Endothelial cell of umbilical vein (primary cell): ENCODE measurements at places on chromosomes 7 and 10. TPM values are rescaled to one million over a fixed set of nuclear protein-coding genes. Genes with fewer than 3 reads are reported as not detected.

DNA sequence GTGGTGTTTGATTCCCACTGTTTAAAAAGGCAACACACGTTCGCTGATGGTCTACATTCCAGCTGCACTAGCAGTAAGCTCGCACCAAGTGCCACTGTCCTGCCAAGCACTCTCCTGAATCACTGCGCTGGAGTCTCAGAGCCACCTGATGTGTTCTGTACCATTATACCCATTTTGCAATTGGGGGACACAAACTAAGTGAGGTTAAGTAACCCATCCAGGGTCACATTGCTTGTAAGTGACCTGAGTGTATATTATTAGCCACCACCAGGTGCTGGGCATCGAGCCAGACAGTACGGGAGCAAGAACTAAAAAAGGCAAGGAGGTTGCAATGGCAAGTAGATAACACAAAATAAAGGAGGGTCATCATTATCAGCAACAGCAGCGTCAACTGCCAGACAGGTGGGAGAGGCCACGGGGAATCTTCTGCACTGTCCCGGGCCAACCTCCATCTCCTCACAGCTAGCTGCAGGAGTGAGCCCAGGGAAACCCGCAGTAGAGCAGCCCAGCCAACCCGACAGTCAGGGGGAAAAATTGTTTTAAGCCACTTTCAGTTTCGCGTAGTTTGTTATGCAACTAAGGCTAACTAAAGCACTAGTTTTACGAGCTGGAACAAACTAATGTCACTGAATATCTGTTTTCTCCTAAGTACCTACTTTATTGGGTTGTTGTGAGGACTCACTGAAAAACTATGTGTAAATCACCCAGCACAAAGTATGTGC lies 712 bp upstream of the CPVL start:
- DNase-seq = no peak

DNA sequence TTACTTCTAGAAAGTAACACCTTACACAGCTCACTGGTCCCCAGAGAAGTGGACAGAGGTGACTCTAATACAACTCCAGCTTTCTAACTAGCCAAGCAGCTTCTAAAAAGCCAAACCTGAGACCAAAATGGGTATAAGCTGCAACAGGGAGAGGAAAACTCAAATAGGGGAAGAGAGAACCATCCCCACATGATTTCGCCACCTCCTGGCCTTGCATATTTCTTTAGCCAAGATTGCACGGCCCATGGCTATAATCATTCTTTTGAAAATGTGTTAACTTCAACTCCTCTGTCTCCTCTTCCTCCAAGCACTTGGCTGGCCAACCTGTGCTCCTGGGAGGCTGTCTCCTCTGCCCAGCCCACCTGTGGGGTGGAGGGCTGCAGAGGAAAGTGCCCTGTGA lies 28.7 kb downstream of the NUP42 start:
- no peak for DNase-seq

Gene HSPA14
- 15.7 and 18.0 TPM in 2 replicates for total RNA-seq

Gene CPA4
- not detected in 2 replicates for total RNA-seq

Gene EN2
- total RNA-seq = not detected in 2 replicates

- DNase-seq = peak; percentile 82
These were observed 748.4 kb upstream of the PHF14 start for GRCh38 chr7:10225275-10225674.

- DNase-seq = no peak
These were observed 23.7 kb downstream of the MDH2 start for GRCh38 chr7:76071316-76072242.

GRCh38 chr7:75983471-75984129 lies 10.8 kb downstream of the TMEM120A start:
- no peak for DNase-seq

DNA sequence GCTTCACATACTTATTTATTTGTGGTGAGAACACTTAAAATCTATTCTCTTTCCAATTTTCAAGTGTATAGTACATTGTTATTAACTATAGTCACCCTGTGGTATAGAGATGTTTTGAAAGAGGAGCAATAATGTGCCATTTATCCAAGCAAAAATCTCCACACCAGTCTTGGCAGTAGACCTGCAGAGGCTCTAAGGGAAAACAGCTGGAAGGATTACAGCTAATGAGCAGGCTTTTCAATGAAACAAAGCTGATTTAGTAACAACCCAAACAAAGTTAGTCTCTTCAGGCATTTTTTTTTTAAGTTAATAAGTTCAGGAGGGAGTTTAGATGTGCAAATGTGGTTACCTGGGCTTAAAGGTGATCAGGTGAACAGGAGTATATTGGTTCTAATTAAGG lies 101.9 kb downstream of the EVX1 start:
- no peak for DNase-seq

Gene PDK4
- 1.2 and 2.5 TPM in 2 replicates for total RNA-seq

Gene PRLHR
- total RNA-seq = not detected in 2 replicates

Gene DENND11
- 25.9 and 35.0 TPM in 2 replicates for total RNA-seq

DNA sequence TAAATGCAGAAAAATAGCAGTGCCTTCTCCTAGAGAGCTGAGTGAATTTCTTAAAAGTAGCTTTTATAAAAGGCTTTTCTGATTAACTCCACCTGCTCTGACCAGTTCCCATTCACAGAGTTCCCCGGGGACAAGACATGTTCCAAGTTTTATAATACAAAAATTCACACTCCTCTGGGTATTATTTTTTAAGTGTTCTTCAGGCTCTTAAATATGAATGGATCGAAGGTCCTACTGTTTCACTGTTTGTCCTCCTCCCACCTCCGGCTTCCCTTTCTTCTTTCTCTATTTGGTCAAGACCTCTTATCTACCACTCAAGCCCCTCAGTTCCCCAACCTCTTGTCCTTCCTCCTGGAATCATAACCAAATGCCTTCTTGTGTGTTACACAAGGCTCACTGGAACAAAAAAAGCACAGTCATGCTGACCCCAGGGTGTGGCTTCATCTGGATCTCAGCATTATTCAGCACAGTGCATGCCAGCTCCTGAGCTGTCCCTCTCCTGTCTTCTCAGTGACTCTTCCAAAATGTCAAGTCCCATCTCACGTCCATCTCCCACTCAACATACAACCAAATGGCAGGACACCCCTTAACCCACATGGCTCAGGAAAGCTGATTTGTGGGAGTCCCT lies 222.4 kb downstream of the SORCS1 start:
- no peak for DNase-seq

Gene GNAI1
- total RNA-seq = 15.0 and 19.7 TPM in 2 replicates
